ENCODE measurements at places on chromosomes 4 and X. TPM values are rescaled to one million over a fixed set of nuclear protein-coding genes. Genes with fewer than 3 reads are reported as not detected.

TSR2 gene
- 11.4 TPM for total RNA-seq

RTL3 gene
- total RNA-seq = not detected

RPS6KA6 gene
- total RNA-seq = 5.0 TPM

DNA sequence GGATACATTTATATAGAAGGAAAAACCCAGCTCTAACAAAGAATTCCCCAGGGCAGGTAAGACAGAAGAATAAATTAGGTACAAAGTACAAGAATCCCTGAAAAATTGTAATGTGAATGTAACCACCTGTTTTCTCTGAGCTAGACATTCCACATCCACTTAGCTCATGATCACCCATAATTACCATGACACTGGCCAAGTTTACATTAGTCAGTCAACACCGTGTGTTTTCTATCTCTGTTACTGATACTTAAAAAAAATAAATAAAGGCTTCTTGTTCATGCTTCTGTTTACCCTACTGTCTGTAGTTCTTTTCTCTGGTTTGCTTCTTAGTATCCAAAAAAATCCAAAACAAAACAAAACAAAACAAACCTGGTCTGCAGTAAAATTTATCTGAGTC is 66.0 kb downstream of the CBLL2 start:
- DNase-seq = no peak

DNA sequence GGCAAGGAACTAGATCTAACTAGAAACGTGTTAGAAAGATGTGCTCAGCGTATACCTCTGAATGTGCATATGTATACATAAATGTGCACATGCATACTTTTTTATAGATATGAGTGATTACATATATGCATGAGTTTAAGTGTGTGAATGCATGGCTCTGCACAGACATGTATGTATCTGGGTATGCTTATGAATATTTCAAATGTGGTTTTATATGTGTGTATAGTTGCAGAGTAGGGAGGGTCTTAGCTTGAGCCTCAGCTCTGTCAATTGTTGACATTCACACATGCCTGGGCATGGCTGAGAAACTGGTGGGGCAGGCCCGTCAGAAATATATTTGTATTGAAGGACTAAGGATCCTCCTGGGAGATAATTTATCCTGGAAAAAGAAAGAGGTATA is 31.1 kb downstream of the RAP2C start:
- no peak for DNase-seq

Data from kidney epithelial cell (primary cell).